ENCODE measurements at places on chromosomes 3 and 15.
A peak's percentile ranks its signal among the peaks of the same experiment; 100 is the strongest.

GRCh38 chr3:120274739-120275167 lies 10.3 kb downstream of the GPR156 start:
- DNase-seq, result peak; percentile 53

GRCh38 chr3:59502806-59503205 lies 453.0 kb upstream of the CFAP20DC start:
- peak; percentile 73 for DNase-seq

- DNase-seq, result no peak
Measured at GRCh38 chr3:79202471-79203143, 565.2 kb downstream of the ROBO1 start.

DNA sequence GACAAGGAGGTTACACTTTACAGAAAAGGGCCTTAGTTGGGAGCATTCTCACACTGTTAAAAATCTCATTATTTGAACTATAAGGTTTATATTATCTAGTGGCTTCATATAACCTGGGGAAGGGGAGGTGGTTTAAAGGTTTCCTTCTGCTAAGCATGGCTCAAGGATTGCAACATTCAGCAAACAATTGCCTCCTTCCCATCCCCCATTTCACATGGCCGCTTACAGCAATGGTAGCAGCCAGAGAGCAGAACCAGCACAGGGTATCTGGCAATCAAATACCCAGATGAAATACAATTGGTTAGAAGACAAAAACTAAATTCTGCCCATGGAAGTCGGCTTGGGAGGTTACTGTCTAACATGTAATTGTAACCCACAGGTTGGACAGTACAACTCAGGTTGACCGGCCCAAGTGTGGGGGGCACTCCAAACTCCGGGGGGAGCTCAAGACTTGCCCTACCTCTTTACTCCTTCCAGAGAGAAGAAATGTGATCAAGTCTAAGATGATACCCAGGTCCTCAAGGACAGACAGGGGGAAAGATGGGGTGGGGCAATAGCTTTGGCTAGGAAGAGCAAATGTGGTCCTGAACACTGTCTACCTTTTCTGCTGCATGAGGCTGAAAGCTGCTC lies 15.5 kb downstream of the ETV5 start:
- DNase-seq, result no peak

GRCh38 chr3:108320746-108321350 lies 24.5 kb downstream of the HHLA2 start:
- no peak for DNase-seq

DNA sequence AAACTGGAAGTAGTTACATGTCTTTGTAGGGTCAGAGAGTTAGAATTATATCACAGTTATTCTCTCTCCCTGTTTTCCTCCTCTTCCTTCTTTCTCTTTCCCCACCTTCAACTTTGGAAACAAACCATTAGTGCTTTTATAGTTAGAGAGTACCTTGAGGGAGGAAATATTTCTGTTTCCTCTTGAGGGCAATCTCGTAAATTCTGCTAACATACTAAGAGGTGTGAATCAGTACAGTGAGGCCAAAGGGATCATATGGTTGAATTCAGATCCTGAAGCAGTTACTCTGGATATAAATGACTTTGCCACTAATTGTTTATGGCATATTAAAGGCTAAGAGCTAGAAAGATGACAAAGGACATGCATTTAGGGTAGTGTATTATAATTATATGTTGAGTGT lies 60.3 kb upstream of the CCNL1 start:
- DNase-seq, result no peak

- DNase-seq, result no peak
Measured at GRCh38 chr3:9583792-9584191, 30.2 kb upstream of the LHFPL4 start.

DNA sequence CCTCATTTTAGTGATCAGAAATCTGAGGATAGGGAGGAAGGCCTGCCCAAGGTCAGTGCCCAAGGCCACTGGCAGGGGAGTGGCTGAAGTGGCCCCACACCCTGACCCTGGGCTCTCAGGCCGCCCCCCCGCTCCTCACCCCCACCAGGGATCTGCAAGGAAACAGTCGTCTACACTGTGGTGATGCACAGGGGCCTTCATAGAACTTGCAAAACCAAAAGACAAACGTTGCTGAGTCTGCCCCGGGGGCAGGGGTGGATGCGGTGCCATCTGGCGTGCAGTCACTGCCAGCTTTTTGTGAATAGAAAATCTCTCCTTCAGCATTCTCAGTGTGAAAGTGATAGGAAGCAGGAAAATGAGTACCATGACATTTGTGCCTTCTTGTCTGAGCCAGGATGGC lies 41.3 kb downstream of the WHAMM start:
- DNase-seq, result peak; percentile 45

DNA sequence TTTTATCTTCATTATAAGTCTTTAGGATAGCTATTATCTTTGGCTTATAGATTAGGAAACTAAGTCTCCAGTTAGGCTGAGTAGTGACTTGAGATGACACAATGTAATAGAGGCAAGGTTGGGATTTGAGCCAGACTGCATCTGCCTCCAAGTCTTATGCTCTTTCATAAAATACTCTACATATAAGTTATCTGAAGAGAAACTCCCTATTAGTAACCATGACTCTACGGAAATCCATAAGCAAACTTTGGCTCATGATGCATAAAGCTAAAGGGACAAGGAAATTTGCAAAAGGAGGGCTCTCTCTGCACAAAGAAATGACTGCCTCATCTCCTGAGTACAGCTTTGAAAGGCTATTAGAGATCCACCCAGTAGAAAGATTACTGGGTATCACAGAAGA lies 77.6 kb upstream of the FRMD4B start:
- DNase-seq, result peak; percentile 1

GRCh38 chr15:31104003-31104402 lies 2.5 kb upstream of the TRPM1 start:
- DNase-seq, result no peak

GRCh38 chr15:31236184-31237042 lies 90.2 kb upstream of the KLF13 start:
- DNase-seq, result peak; percentile 80

GRCh38 chr3:43905157-43905556 lies 214.4 kb downstream of the ABHD5 start:
- no peak for DNase-seq

DNA sequence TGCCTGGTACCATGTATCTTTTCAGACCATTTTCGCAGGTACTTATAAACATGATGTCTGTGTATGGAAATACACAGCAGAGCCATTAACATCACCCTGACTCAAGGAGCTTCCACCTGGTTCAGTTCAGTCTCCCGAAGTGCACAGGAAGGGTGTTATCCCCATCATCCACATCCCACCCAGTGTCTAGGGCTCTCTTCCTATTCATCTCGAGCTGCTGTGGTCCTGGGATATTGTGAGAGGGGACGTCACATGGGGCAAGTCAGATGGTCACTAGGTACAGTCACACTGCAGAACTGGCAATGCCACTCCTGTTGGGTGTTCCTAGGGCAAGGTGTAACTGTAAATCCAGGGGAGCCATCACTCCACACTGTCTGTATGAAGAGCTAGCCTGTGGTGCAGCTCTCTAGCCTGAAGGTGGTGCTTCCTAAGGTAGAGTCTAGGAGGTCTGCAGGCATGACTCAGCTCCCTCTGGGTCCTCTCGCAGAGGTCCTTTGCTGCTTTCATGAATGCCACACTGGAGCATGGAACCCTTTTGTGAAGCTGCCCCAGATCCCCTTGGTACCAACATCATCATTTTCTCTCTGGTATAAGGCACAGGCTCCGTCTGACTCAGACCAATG lies 13.9 kb downstream of the ISLR2 start:
- DNase-seq, result no peak

- peak; percentile 30 for DNase-seq
Measured at GRCh38 chr15:45573961-45574629, 13.1 kb upstream of the BLOC1S6 start.

- DNase-seq, result no peak
Measured at GRCh38 chr3:10700821-10701220, 115.2 kb upstream of the SLC6A11 start.

Data from MG63 (cell line).